Peyer's patch (tissue), 4 donors: ENCODE measurements at places on chromosomes 4 and X. TPM values are rescaled to one million over a fixed set of nuclear protein-coding genes. Genes with fewer than 3 reads are reported as not detected.

DNA sequence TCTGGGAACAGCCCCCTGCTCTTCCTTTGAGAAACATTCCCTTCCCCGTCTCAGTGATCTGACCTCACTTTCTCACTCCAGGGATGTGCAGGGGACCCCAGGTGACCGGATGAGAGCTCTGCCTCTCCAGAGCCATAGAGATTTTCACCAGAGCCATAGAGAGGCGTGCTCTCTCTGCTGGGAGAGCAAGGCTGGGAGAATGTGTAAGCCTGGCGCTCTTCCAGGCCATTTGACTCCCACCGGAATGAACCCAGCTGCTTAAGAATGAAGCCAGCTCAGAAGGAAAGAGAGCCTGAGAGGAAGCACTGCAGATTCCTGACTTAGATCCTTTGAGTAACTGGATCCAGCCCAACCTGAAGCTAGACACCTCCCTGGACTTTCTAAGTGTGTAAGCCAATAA lies 106.4 kb downstream of the DHX15 start:
- H3K27me3 ChIP-seq, result no peaks in the 10 kb centered on the region
- H3K36me3 ChIP-seq, result no peaks in the 10 kb centered on the region
- H3K4me1 ChIP-seq, result peaks cover 6% of the 10 kb centered on the region

GRCh38 chr4:8775121-8775520 lies 96.5 kb downstream of the HMX1 start:
- H3K27ac ChIP-seq, result no peak overlapping the region
- H3K36me3 ChIP-seq, result no peaks in the 10 kb centered on the region
- no peak overlapping the region for H3K4me3 ChIP-seq
- DNase-seq, result no peak
- H3K27me3 ChIP-seq, result no peaks in the 10 kb centered on the region
- no peaks in the 10 kb centered on the region for H3K4me1 ChIP-seq

DNA sequence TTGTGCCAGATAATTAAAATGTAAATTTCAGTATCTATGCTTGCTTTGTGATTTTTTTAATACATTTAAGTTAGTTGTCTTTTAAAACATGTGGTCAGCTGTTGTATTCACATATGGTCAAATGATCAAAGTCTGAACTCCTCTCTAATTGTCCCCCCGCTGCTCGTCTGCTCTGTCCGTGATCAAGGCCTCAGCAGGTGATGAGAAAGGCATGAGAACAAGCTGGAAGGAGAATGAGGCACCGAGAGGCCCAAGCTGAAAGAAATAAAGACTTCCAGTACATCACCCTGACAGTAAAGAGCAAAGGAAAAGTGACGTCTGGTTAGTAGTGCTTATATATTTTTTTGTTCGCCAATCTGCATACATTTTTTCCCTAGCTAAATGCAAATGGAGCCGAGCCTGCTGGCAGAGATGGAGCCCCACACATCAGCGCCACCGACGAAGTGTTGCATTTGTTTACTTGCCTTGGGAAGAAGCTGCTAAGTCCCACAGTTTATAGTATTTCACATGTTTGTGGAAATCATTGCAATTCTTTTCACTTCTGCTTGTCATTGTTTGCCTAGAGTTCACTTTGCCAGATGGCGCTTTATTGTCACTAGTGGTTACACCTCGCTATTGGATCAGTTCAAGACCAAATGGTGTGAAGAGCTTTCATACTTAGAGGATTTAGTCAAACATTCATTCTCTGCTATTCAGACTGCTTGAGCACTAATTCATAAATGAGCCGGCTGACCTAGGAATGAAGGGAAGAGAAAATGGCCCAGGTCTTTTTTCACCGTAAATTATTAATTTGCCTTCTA lies 181.5 kb downstream of the ZIC3 start:
- H3K36me3 ChIP-seq, result no peaks in the 10 kb centered on the region
- H3K4me3 ChIP-seq, result no peak overlapping the region
- H3K27ac ChIP-seq, result no peak overlapping the region
- H3K4me1 ChIP-seq, result no peaks in the 10 kb centered on the region
- no peak for DNase-seq
- H3K27me3 ChIP-seq, result no peaks in the 10 kb centered on the region

LONRF3 gene
- 10.7 TPM for total RNA-seq

FHIP1A gene
- total RNA-seq, result 11.6 TPM

- H3K4me3 ChIP-seq, result peak overlapping the region; percentile 58
- peak; percentile 92 for DNase-seq
- peak overlapping the region; percentile 90 for H3K27ac ChIP-seq
- no peaks in the 10 kb centered on the region for H3K36me3 ChIP-seq
- H3K4me1 ChIP-seq, result no peaks in the 10 kb centered on the region
- H3K27me3 ChIP-seq, result no peaks in the 10 kb centered on the region
Observed at GRCh38 chrX:129932016-129932820, 26.3 kb downstream of the UTP14A start.

GRCh38 chr4:185734214-185734613 lies 77.8 kb downstream of the SORBS2 start:
- H3K4me1 ChIP-seq, result no peaks in the 10 kb centered on the region
- H3K4me3 ChIP-seq, result no peak overlapping the region
- H3K36me3 ChIP-seq, result no peaks in the 10 kb centered on the region
- H3K27me3 ChIP-seq, result no peaks in the 10 kb centered on the region
- no peak overlapping the region for H3K27ac ChIP-seq

GRCh38 chr4:146232131-146232722 lies 17.9 kb downstream of the REELD1 start:
- H3K36me3 ChIP-seq, result no peaks in the 10 kb centered on the region
- DNase-seq, result no peak
- no peaks in the 10 kb centered on the region for H3K27me3 ChIP-seq
- no peak overlapping the region for H3K4me3 ChIP-seq
